ENCODE measurements at places on chromosomes 7 and 10.

DNA sequence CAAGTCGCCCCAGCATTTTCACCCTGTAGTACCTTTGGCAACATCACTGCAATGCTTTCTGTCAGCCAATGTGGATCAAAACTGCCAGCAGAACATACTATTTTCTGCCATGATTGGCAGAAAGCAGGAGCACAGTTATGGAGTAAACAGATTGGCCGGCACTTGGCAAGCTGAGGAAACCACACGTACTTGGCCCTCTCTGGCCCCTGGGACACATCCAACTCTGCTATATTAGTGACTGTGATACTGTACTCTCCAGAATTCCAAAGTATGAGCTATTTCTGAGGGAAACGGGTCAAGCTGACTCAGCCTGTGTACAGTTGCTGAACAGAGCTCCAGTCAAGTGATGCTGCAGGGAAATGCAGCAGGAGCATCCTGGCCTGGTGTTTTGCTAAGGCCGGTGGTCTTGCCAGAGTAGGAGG is 39.8 kb upstream of the LANCL2 start:
- no peak for DNase-seq

DNA sequence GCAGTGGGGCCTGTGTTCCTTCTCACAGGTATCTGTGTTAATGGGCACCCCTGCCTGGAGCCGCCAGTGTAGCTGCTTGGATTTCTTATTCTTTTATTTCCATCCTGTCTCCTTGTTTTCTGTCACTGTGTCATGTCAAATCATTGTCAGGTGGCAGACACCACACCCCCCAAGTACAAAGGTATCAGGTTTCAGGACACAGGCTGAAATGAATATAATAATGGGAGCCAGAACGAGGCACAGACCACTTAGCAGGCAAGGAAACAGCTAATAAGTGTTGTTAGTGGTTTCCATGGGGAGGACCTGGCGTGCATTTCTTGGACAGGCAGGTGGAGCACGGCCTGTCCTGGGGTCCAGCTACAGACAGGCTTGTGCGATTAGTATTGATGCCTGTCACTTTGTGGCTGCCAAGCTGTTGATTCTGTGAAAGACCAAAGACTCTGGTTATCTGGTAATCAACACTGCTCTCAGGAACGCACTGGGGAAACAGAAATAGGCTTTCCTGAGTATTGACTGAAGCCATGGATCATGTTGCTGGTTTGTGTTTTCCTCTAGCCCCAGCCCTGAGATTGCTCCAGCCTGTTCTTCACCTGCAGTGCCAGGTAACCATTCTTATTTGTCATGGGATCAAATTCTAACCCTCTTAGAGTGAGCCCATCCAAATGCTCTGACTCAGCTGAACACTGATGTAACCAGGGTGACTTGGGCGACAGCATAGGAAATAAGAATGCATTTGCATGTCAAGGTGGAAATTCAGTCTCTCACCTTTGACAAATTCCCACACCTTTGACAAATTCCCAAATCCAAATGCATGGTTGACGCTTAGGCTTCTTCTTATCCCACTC is 1002.0 kb downstream of the LRMDA start:
- DNase-seq = no peak

DNA sequence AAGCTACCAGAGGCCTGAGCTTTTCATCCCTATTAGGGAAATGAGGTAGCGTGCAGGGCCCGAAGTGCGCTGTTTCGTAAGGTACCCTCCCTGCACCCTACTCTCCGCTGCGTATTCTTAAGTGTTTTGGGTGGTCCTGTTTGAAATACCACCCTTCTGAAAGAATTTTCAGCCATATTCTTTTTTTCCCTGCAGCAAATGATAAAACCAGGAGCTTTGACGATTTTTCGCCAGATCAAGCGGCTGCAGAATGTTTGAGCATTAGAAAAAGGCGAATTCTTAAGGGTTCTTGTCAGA is 1.2 kb downstream of the RSBN1L start:
- DNase-seq = no peak

GRCh38 chr10:1858048-1858447 is 120.7 kb upstream of the ADARB2 start:
- DNase-seq = no peak

GRCh38 chr7:75599244-75599781 is 107.2 kb downstream of the SPDYE5 start:
- DNase-seq = peak; percentile 92

GRCh38 chr7:41501006-41501405 is 201.9 kb downstream of the INHBA start:
- no peak for DNase-seq

DNA sequence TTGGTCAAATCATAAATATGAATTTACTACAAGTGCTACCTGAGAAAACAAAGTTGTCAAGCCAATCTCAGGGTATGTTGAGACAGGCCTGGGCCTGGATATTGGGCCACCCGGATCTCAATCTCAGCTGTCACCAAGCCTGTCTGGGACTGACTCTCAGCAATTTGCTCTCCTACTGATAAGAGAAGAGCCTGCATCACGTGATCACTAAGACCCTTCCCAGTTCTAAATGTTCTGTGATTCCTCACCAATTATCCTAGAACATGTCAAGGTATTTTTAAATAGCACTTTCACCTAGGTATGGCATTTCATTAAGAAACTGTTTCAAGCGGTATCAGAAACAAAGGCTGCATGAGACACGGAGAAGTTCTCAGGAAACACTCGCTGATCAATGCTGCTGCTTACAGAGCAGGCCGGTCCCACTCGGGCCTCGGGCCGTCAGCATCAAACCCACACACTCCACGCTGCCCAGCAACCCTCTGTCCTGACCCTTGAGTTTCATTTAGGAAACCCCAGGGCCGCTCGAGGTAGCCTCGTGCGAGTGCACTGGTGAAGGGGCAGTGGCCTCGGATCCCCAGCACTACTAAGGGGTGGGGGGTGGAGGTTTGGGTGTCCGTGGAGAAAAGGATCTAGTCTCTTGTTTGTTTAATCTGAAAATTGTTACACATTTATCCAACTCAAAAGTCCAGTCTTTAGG is 4.1 kb downstream of the KLF6 start:
- DNase-seq = no peak

- DNase-seq = no peak
These were observed 1.3 kb downstream of the ABCB1 start for GRCh38 chr7:87599336-87599735.

GRCh38 chr10:107104026-107104652 is 60.4 kb downstream of the SORCS1 start:
- DNase-seq = no peak

GRCh38 chr10:96708456-96708855 is 11.9 kb downstream of the PIK3AP1 start:
- DNase-seq = no peak

DNA sequence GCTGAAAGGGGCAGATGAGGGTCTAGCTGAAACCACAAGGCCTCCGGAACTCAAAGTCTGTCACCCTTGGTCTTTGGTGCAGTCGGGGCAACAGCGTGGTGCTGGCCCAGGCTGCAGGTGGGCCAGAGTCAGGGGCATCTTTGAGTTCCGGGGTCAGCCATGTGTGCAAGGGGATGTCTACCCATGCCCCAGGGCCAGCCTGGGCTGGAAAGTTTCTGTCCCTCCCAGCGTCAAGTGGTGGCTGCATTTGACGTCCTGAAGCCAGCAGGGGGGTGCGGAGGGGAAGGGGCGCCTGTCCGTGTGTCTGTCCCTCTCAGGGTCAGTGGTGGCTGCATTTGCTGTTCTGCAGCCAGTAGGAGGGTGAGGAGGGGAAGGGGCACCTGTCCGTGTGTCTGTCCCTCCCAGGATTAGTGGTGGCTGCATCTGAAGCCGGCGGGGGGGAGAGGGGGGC is 638 bp downstream of the BRAT1 start:
- no peak for DNase-seq

GRCh38 chr10:132360766-132361447 is 28.9 kb downstream of the LRRC27 start:
- DNase-seq = no peak

- no peak for DNase-seq
These were observed 102.4 kb downstream of the SEMA3E start for GRCh38 chr7:83546586-83546985.

DNA sequence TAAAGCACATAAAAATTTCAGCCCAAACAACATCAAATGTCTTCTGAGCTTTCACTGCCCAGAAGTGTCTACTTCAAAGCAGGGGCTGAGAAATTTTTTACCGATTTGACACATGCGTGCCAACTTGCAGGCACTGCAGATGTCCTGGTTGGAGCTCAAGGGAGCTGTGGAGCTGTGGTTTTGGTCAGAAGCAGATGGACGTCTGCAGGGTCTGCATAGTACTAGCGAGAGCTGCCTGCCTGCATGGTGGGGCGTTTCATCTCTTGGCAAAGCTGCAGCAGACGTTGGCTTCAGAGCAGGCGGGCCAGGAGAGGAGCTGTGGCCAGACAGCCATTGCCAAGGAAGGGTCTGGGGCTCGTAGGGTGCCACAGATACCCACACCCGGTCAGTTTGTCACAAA is 296.7 kb downstream of the GLRX3 start:
- no peak for DNase-seq

- no peak for DNase-seq
These were observed 78.0 kb upstream of the ELMO1 start for GRCh38 chr7:37526623-37527022.

DNA sequence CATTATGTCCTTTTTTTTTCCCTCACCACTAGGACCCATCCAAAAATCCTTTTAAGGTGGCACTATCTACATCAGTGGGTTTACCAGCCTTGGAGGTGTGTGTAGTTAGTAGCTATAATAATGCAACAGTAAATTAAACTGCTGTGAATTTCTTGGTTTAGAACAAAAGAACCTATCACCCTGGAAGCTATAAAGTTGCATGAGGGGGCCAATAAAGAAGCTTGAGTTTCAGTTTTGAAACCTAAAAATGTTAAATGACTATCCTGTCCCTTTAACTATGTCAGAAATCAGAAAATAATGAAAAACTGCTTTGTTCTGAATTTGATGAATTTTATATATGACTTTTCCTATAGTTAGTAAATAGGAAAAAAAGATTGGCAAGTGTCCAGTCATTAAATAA is 80.2 kb downstream of the POLL start:
- DNase-seq = no peak

DNA sequence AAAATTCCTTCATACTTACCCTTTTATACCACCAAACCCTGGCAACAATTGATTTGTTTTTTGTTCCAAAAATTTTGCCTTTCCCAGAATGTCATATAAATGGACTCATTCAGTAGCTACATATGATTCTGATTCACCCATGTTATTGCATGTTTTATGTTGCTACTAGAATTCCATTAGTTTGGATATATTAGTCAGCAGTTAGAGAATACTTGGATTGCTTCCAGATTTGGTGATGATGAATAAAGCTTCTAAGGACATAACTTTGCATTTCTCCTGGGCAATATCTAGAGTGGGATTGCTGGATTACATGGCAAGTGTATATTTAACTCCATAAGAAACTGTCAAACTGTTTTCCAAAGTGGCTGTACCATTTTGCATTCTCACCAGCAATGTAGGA is 806.9 kb downstream of the DNAJB9 start:
- no peak for DNase-seq

GRCh38 chr10:34674176-34674575 is 140.9 kb downstream of the PARD3 start:
- no peak for DNase-seq

DNA sequence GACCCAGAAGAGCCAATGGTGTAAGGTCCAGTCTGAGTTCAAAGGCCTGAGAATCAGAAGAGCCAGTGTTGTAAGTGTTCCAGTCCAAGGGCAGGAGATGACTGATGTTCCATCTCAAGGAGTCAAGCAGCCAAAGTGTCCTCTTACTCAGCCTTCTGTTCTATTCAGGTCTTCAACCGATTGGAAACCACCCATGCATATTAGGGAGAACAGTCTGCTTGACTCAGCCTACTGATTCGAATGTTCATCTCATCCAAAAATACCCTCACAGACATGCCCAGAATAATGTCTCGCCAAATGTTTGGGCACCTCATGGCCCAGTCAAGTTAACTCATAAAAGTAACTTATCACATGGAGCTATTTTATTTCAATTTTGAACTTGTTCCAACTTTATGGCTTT is 2.9 kb upstream of the WDFY4 start:
- no peak for DNase-seq

DNA sequence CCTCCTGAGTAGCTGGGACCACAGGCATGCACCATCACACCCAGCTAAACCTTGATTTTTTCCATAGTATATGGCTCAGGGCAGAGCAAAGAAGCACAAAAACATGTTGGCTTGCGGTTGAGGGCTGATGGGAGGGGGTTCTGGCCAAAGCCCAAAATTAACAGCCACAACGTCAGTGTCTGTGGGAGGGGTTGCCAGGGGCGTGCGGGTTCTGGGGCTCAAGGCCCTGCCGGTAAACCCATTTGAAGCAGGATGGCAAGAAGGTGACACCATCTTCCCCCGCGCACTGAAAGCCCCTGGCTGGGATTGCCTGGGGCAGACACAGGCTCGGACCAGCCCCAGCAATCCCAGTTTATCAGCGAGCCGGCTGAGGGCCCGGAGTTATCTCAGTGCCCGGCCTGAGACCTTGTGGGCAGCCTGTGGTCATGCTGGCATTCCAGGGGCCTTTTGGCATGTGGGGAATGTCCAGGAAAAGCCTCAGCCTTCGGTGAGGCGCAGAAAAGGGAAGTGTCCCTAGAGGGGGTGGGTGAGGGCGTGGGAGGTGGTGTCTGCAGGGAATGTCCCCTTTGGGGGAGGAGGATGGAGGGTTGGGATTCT is 167.7 kb upstream of the TNRC18 start:
- DNase-seq = no peak

- no peak for DNase-seq
These were observed 6.1 kb upstream of the CREB5 start for GRCh38 chr7:28406192-28406591.

DNA sequence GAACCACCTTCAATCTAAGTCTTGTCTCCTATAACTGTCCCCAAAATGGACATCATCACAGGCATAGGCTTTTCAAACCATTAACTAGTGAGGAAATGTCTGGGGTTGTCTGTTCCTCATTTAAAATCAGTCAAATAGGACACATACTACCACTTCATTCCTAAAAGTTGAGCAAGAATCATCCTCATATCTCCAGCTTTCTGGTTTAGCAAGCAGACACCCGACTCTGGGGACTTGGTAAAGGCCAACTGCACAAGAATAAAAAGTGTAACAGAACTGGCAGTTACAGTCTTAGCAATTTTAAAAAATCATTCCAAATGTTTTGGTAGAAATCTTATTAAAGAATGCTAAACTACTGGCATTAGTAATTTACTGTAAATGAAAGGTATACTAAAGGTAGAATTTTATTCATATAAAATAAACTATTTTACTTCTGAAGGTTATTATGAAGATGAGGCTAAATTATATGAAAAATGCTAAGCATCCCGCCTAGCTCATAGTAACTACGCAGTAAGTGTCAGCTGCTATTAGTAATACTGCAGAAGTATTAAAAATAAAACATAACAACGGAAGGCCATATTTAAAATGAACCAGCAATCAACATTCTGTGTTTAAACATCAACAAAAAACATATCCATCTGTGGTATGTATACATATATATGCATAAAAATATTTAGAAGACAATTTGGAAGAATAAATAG is 60.8 kb downstream of the ZNF438 start:
- no peak for DNase-seq

GRCh38 chr7:128842674-128843641 is 12.8 kb downstream of the FLNC start:
- DNase-seq = no peak

- no peak for DNase-seq
These were observed 22.2 kb upstream of the MCM10 start for GRCh38 chr10:13139150-13139549.

- DNase-seq = no peak
These were observed 43.5 kb upstream of the HSPA12A start for GRCh38 chr10:116785867-116786266.

- DNase-seq = no peak
These were observed 21.9 kb downstream of the UNC5B start for GRCh38 chr10:71234004-71234894.

- DNase-seq = no peak
These were observed 410.8 kb upstream of the PODXL start for GRCh38 chr7:131967216-131967730.

- no peak for DNase-seq
These were observed 23.8 kb upstream of the WDR11 start for GRCh38 chr10:120827251-120827875.

Data from NCI-H1694 (cell line).